Activated CD4-positive, alpha-beta T cell treated with anti-CD3 and anti-CD28 coated beads for 24 hours (primary cell): ENCODE measurements at places on chromosomes 7 and 10.
A peak's percentile ranks its signal among the peaks of the same experiment; 100 is the strongest.

DNA sequence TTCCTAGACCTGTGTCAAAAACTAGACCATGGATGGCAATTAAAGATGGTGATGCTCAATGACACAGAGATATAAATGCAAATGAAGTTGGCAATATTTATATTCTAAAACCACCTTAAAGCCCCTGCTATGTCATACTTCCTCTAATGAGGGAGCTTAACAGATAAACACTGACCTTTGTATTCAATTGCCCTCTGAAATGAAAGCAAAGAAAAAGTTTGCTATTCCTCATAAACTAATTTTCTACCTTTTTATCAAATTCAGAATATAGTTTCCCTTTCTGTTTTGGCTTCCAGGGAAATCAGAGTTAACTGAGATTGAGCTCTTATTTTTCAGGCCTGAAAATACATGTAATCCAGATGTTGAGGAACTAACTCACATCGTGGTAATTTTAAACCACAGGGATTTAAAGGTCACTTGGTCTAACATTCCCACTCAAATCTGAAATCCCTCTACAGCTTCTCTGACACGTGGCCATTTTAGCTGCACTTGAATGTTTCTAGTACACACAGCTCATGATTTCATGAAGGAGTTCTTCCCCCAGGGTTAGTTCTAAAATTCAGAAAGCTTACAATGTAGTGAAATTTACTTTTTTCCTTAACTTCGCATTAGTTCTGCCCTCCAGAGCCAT is 37.9 kb upstream of the ABCB5 start:
- DNase-seq, result no peak

DNA sequence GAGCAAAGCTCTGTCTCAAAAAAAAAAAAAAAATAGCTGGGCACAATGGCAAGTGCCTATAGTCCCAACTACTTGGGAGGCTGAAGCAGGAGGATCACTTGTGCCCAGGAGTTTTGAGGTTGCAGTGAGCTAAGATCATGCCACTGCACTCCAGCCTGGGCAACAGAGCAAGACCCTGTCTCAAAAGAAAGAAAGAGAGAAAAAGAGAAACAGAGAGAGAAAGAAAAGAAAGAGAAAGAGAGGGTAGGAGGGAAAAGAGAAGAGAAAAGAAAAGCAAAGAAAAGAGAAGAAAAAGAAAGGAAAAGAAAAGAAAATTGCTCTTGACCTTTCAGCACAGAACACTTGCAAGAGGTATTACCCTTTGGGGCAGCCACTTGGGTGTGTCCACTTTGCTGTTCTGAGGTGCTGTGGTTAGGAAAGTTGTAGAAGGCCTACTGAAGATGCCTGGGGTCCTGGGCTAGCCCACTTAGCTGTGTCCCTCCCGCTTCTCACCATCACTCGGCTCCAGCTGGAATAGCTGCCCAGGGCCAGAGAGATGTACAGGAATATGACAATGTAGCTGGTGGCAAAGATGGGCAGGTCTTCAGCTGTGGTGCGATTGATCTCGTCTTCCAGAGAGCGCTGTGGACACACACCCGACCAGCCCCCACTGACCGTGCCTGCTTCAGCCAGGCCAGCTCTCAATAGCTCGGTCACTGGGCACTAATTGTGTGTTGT is 5.6 kb downstream of the NPC1L1 start:
- no peak for DNase-seq

DNA sequence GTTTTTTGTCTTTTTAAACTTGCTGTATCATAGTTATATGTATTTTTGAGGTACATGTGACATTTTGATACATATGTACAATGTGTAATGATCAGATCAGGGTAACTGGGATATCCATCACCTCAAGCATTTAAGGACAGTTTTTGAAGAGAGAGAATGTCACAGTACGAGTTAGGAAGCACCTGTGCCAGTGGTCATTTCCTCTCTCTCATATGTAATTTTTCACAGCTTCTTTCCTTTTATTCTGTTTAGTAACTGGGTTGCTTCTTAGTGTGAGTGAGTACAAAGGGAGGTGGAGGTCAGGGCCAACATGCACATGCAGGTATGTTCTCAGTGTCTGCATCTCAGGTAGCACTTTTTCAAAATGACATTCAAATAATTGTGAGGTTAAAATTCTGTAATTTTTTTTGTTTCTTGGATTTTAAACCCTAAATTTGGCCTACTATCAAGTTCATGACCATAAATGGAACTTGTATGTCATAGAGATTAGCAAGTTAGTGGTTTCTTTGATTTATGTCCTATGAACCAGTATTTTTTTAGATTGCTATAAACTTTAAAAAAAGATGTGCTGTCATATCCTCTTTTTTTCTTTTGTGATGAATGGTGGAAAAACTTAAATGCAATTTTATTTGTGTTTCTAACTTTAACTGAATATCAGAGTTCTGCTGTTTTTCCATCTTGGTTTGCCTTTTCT is 42.7 kb downstream of the SNX10 start:
- DNase-seq, result no peak

GRCh38 chr10:112601214-112602090 is 154.4 kb downstream of the VTI1A start:
- DNase-seq, result no peak

- peak; percentile 8 for DNase-seq
These were observed 49.1 kb upstream of the ELN start for GRCh38 chr7:73978661-73979563.

DNA sequence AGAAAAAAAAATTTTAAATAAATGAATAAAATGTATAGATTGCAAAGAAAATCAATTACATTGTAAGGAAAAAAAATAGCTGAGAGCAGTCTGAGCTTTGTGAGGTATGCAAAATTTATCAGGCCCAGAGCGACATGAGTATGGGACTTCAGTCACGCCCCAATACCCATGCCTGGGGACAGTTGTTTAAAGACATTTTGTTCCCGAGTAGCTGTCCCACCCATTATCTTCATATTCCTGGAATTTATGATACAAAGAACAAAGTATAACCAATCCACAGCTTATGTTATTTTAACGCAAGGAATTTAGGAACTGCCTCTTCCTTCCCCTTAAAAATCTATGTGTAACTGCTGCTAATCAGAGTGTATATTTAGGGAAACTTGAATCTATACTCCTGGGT is 1.6 kb upstream of the PON2 start:
- DNase-seq, result no peak

DNA sequence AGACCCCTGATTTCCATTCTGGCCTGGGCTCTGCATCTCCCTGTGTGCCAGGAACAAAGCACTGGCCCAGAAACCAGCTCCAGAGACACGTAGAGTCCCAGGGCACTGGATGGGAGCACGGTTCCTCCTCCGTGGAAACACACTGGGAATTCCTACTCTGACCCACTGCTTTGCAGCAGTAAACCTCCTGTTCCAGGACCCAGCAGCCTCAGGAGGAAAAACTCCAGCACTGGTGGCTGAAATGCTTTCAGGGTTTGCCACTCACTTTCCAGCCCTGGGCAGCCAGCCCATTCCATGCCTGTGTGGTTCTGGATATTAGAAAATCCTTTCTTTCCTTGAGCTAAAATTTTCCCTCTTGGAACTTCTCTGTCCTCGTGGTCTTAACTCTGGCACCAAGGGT is 58.0 kb downstream of the FAM171A1 start:
- no peak for DNase-seq

- DNase-seq, result no peak
These were observed 327.4 kb downstream of the PLXNA4 start for GRCh38 chr7:132248841-132249240.

- no peak for DNase-seq
These were observed 16.1 kb downstream of the MYOF start for GRCh38 chr10:93465806-93466675.

DNA sequence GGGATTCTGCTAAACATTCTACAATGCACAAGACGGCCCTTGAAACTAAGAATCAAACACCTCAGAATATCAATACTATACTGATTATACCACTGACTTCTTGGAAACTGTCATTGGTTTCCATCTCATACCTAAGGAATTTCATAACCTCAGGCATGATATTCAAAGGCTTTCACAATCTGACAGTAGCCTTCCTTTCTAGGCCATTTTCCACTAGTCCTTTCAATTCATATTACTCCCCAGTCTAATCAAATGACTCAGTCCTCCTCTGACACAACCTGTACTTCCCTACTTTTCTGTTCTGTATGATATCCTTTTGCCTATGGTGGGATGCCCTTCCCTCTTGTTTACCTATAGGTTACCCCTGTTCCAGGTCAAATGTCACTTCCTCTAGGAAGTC is 48.3 kb downstream of the CSTF2T start:
- no peak for DNase-seq

DNA sequence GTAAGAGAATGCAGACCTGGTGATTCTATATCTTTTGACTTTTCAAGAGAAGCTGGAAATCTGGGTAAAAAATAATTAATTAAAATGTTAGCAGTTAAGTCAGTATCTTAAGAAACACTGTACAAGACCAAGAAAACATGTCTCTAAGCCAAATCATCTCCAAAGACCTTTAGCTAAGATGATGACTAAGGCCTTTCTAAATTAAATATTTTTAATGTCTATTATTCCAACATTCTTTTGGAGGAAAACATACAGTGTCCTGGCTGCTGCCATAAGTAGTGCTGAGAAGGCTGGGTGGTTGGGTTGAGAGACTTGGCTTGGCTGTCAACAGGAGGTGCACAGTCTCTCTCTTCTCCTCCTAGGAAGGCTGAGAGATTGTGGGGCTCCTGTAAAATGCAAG is 20.3 kb downstream of the STARD3NL start:
- DNase-seq, result no peak
